ENCODE measurements at places on chromosomes 7 and 10.

GRCh38 chr7:14418633-14419032 is 429.2 kb upstream of the ETV1 start:
- DNase-seq = no peak

DNA sequence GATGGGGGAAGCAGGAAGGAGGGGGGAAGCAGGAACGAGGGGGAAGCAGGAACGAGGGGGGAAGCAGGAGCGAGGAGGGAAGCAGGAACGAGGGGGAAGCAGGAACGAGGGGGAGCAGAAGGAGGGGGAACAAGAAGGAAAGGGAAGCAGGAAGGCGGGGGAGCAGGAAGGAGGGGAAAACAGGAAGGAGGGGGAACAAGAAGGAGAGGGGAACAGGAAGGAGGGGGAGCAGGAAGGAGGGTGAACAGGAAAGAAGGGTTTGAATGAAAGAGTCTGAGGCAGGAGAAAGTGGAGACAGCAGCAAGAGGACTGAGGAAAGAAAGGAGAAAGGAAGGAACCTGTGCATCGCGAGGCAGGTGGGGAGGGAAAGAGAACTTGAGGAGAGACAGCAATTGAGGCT is 256.6 kb downstream of the PTEN start:
- no peak for DNase-seq

- DNase-seq = no peak
Measured at GRCh38 chr7:124597509-124597908, 168.1 kb downstream of the GPR37 start.

GRCh38 chr10:15182540-15183207 is 14.2 kb upstream of the NMT2 start:
- DNase-seq = no peak

DNA sequence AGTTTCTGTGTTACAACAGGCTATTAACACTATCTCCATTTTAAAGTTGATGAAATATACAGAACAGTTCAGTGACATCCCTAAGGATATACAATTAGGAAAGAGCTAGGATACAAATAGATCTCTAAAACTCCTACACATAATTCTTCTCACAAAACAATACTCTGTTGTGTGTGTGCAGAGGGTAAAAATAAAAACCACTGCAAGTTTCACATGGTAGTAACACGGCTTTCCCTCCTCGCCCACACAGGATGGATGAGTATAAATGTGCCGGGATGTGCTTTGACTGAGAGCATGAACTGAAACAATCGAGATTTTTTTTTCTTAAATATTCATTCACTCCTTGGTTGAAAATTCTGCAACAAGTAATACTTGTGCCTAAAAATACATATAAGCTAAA is 131.5 kb upstream of the C1QL3 start:
- no peak for DNase-seq

- no peak for DNase-seq
Measured at GRCh38 chr10:110479710-110480109, 18.0 kb upstream of the DUSP5 start.

GRCh38 chr10:109308971-109309370 is 614.3 kb downstream of the XPNPEP1 start:
- DNase-seq = no peak

DNA sequence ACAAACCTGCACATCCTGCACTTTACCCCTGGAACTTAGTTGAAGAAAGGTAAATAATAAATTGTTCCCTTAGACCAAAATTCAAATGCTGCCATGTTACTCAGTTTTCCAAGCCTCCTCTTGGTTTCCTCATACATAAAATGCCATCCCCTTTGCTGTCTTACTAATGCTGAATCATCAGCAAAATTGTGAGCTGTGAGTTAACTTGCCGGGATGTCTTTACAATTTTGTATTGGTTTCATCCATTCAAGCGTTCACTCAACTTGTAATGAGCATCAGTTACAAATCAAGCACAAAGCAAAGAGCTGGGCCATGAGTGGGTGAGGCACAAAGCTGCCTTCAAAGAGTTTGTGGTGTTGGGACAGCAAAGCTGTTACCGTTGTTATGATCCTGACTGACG is 395.8 kb upstream of the ZMIZ1 start:
- no peak for DNase-seq

DNA sequence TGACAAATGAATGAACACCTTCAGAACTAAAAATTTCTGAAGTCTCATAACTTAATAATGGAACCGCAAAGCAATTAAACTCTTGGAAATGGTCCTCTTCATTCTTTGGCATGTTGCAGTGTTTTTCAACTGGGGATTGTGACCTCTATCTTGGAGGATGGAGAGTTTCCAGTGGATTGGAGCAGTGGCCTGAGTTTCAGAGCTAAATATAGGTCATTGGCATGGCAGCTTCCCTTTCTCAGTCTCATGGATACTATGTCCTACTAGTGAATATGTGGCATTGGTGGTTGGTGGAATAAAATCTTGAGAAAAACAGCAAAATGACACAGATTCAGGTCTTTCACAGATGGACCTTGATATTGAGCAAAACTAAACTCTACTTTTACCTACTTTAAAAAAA is 24.1 kb upstream of the EPC1 start:
- no peak for DNase-seq

DNA sequence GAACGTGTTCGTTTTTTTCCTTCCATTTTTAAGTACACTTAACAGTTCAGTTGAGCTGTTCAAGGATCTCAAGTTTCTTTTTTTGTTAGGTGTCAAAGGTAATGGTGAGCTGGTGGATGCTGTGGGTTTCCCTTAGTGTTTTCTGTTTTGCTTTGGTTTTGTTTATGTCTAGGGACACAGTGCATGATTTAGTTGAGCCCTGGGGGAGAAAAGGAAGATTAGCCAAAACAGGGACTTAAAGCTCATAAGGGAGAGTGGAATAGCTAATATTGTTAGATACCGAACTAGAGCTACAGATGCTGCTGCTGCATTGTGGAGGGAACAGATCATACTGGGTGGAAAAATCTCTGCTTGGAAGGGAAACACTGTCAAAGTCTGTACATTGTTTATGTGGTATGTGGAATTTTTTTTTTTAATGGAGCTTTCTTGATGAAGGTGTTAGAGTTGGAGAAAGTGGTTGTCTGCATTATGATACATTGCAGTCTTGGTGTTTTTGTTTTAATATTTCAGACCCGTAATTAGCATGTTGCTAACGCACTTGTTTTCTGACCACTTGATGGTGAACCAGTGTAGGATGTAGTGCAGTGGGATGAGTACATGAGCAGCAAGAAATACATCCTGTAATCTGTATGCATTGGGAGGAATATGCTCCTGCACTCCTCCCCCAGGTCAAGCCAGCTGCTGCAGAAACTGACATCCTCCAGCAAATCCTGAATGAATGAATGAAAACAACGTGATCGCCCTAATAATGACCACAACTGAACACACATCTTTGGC is 2.1 kb downstream of the GLCCI1 start:
- DNase-seq = no peak

GRCh38 chr10:7159928-7160327 is 250.9 kb downstream of the SFMBT2 start:
- no peak for DNase-seq

DNA sequence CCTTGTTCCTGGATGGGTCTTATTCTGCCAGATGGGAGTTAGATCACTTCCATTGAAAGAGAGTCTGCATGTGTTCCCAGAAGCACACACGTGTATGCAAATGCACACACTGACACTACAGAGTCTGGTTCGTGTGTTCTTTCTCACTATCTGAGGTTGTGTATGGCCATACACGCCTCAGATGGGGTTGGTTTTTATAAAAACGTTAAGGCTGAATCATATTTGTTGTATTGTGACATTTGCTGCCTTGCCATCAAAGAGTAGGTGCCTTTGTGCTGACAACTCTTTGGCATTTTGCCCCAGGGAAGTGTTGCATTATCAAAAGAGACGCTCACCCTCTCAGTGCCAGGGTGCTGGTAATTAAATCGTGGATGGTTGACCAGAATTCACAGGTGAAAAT is 37.7 kb upstream of the HDAC9 start:
- DNase-seq = no peak

- DNase-seq = no peak
Measured at GRCh38 chr7:38068461-38068860, 109.6 kb upstream of the STARD3NL start.

DNA sequence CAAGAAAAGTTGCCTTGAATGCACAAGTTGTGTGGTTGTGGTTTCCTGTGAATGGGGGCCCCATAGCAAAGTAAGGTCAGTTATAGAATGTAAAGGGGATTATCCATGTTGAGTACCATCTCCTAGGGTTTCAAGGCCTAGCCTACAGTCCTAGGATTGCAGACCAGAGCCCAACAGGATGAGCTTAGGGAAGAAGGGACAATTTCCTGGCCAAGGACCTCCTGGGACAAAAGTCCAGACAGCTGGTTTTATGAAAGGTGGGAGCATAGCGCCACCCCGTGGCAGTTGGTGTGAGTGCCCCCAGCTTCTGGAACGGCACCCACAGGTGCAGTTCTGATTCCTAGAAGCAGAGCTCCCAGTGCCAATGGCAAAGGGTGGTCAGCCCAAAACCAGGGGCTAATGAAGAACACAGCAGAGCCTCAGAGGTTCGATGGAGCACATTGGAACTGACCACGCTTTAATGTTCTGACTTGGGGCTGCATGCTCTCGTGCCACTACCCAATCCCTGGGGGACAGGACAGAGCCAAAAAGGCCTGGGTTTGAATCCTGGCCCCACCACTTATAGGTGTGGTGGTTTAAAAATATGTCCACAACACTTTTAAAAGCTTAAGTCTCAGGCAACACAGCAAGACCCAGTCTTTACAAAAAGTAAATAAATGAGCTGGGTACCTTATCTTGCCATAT is 25.8 kb upstream of the TMEM120A start:
- peak; percentile 73 for DNase-seq

GRCh38 chr10:62109587-62110293 is 158.9 kb downstream of the RTKN2 start:
- no peak for DNase-seq

DNA sequence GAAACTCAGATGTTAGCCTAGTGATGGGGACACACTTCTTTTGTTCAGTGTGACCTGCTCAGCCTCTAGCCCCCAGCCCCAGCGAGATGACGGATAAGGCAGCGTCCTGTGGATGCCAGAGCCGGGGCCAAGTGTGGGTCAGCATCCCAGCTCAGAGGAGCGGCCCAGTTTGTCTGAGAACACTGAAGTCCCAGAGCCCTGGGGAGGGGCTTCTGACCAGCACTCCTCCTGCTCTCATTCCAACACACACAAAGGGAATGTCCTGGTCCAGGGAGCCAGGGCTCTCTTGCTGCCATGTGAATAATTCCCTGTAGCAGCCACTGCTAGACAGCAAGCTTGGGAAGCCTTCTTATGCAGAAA is 4.5 kb upstream of the ATP6V0E2 start:
- no peak for DNase-seq

DNA sequence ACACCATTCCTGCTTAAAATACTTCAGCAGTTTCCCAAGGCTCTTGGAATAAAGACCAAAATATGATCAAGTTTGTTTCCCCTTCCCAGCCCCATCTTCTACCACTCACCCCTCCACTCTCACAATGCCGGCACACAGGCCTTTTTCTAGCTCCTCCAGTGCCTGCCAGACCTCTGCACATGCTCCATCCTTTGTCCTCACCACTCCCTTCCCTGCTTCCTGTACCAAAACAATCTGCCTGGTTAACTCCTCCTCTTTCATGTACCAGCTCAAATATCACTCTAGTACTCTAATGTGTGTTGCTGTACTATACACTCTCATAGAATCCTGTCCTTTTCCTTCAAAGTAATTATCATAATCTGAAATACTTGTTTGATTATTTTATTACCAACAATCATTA is 19.4 kb downstream of the SCRN1 start:
- no peak for DNase-seq

- DNase-seq = no peak
Measured at GRCh38 chr10:43703286-43703685, 54.6 kb upstream of the ZNF32 start.

- peak; percentile 22 for DNase-seq
Measured at GRCh38 chr7:158473221-158473620, 114.4 kb downstream of the PTPRN2 start.

Measured in neural crest cell (in vitro differentiated cells).